ENCODE measurements at places on chromosomes 3 and 15.
A peak's percentile ranks its signal among the peaks of the same experiment; 100 is the strongest.

DNA sequence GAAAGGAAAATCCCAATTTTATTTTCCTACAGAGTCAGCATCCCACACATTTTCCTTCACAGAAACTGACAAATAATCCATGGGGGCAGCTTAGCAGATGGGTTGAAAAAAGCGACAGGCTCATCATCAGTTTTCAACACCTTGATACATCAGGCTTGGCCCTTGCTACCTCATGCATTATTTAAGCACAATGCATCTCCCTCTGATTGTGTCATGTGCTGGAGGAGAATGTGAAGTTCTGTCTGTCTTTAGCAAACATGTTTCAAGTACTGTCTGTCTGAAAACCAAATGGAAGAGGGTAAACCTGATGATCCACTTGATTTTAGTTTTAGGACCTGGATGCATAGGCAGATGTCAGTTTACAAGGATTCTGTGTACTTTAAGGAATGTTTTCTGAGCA is 128.6 kb upstream of the ADAMTS9 start:
- DNase-seq, result no peak

DNA sequence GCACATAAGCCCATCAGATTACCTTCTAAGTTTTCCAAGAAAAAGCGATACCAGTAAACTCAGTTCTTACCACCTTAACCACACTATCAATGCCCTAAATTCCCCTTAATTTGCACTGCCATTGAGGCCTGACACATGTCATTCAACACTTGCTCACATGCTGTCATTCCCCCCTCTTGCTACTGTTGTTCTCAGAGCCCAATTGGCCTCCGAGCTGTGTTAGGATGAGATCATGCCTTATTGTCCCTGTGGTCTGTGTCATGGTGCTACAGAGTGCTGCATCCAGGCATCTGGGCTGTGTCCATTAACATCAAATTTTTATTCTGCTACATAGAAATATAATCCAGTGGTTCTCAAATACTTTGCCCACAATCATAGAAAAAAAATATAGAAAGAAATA is 213.6 kb downstream of the SSR3 start:
- DNase-seq, result no peak

GRCh38 chr15:94070356-94071295 is 160.7 kb upstream of the MCTP2 start:
- DNase-seq, result no peak

DNA sequence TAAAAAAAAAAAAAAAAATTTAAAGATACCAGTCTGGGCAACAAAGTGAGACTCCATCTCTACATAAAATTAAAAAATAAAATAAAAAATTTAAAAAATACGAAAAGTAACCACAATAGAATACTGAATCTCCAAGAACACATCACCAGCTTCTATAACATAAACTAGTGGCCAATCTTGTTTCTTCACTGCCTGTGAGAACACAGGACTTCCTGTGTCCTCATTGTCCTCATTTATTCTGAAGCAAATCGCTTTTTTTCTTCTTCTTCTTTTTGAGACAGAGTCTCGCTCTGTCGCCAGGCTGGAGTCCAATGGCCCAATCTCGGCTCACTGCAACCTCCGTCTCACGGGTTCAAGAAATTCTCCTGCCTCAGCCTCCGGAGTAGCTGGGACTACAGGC is 28.6 kb upstream of the RAB7A start:
- DNase-seq, result no peak

DNA sequence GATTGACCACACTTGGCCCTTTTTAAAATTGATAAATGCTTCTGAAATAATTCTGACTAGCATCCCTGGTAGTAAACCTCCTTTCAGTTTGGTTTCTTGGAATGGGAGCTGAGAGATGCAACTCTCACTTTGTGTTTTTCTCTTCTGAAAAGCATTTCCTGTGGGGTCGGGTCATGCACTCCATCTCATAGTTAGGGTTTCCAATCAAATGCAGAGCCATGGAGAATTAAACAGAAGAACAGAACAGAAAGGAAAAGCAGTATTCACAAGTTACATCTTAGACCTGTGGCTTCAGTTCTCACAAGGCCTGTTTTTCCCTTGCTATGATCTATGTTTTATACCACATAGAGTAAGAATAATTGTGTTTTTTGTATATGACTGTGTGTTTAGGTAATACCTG is 39.7 kb downstream of the SENP2 start:
- DNase-seq, result no peak

GRCh38 chr3:4849136-4849535 is 130.1 kb upstream of the BHLHE40 start:
- DNase-seq, result no peak

GRCh38 chr3:57100046-57100695 is 39.7 kb downstream of the SPATA12 start:
- DNase-seq, result peak; percentile 68

GRCh38 chr3:72593881-72594397 is 254.3 kb downstream of the SHQ1 start:
- no peak for DNase-seq

DNA sequence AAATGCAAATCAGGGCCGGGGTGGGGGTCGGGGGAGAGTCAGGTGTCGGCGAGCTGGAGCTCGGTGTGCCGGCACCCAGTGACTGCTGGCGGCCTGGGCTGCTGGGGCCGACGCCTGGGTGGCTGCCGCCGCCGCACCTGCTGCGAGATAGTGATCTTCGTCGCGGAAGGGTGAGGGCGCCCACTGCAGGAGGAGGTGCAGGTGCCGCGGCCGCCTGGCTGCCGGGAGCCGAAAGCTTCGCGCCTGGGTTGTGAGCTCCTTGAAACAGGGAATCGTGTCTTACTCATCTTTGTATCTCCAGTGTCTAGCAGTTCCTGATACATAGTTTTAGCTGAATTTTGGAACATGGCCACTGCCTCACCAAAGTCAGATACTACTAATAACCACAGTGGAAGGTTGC is 64.0 kb upstream of the CPOX start:
- DNase-seq, result no peak

- no peak for DNase-seq
Observed at GRCh38 chr3:130459944-130460343, 57.0 kb upstream of the COL6A6 start.

GRCh38 chr3:52021489-52022268 is 26.0 kb upstream of the RPL29 start:
- no peak for DNase-seq

GRCh38 chr15:66819084-66819483 is 117.0 kb downstream of the SMAD6 start:
- no peak for DNase-seq

DNA sequence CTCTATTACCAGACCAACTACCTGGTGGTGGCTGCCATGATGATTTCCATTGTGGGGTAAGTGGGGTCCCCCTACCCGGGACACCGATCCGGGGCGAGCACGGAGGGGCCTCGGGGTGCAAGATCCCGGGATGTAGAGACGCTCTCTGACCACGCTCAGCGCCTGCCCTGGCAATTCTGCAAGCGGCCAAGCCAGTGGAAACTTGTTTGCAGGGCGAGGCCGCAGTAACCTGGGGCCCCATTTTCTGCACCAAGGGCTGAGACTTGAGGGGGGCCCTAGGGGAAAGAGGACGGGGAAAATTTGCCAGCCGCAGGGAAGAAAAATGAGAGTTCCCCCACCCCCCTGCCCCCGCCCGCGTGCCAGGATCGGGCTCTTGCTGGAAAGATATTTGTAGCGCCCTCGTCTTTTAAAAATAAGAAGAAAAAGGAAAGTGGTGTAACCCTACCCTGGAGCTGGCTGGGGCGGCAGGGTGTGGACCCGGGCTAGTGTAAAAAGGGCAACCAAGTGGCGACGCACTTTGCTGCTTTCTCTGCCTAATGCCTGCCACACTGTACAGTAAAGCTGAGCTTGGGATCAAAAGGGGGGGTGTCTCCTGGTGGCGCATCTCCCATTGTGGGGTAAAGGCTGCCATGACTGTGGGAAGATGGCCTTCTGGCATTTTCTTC is 563 bp downstream of the ARL6IP5 start:
- DNase-seq, result no peak

DNA sequence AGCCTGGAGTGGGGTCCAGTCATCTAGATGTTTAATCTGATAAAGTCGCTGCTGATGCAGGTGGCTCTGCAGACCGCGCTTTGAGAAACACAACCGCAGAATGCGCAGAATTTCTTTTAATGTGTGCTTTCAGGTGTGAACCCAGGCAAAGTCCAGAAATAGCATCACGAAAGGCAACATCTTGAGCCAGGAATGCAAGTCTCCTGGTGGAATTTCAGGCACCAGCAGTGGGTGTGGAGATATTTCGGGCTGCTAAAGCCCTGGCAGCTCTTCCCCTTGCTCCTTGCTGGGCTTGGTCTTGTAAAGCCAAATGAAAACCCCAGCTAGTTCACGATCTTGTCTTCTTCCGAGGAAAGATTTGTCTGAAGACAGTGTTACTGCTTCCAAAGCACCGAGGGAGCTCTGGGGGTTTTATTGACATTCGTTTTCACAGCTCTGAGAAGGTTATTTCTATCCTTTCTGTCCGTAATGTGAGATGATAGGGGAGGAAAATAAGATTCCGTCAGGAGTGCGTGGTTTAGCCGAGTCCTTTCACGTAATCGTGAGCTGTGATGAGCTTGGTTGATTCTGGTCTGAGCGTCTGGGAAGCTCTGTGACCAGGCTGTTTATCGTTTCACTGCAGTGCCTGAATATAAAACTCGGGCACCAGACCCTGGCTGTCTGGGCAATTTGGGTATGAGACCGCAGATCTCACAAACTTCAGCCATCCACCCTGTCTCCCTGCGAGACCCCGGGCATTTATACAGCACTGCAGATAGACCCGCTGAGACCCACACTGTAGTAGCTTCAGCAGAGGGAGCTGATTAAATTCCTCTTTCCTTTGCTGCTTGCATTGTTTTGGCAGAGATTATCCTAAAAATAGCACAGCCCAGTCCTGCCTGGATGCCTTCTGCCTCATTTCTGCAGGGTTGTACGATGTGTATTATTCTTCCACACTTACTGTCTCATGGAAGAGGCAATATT is 67.0 kb upstream of the SLC25A26 start:
- DNase-seq, result no peak

DNA sequence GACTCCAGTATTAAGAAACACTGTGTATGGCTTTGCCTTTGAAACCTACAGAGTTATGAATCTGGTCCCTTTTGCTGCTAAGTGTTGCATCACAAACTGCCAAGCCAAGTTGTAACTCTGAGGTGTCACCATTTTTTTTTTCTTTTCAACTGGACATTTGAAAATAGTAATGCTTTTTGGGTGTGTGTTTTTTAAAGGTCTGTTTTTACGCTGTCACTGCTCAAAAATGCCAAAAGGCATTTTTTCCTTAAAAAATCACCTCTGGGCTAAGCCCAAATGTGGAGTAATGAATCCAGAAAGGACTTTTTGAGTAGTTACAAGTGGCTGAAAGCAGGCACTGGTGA is 9.5 kb downstream of the SMAD3 start:
- DNase-seq, result no peak

DNA sequence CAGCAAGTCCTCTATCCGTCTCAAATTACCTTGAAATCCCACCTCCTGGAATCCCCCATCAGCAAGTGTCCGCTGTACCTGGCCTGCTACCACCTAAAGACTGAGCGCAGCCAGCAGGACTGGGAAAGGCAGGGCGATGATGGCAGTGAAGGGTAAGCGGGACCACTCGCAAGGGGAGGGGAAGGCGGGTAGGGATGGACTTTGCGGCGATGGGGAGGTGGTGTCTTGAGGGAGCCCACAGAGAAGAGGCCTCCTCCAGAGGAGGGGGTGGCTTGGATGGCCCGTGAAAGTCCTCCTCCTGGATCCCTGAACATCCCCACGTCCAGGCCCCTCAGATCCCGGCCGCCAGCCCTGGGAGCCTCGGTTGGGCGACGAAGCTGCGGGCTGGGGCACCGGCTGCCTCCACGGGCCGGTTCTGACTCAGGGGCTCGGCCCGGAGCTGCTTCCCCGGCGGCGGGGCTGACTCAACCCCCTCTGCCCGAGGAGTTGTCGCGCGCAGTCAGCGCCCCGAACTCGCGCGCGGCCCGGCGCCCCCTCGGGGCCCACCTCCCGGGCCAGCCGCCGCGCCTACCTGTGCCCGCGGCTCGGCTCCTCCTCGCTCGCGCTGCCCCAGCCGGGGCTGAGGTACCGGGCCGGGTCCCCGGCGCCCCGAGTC is 512 bp downstream of the LARP6 start:
- DNase-seq, result no peak

- DNase-seq, result no peak
Observed at GRCh38 chr3:197525706-197526105, 30.1 kb downstream of the BDH1 start.
